Left lung (tissue), 14 donors: ENCODE measurements at places on chromosomes 6 and 20.

- no peak overlapping the region for H3K27ac ChIP-seq
- no peak overlapping the region for H3K4me3 ChIP-seq
- H3K4me1 ChIP-seq: peaks cover 25% of the 10 kb centered on the region
Measured at GRCh38 chr6:30918670-30919069, 4.6 kb downstream of the VARS2 start.

- H3K36me3 ChIP-seq: no peaks in the 10 kb centered on the region
- no peaks in the 10 kb centered on the region for H3K4me1 ChIP-seq
- no peak overlapping the region for H3K4me3 ChIP-seq
- no peaks in the 10 kb centered on the region for H3K27me3 ChIP-seq
- no peak overlapping the region for H3K27ac ChIP-seq
Measured at GRCh38 chr6:168355716-168356522, 36.3 kb upstream of the DACT2 start.

DNA sequence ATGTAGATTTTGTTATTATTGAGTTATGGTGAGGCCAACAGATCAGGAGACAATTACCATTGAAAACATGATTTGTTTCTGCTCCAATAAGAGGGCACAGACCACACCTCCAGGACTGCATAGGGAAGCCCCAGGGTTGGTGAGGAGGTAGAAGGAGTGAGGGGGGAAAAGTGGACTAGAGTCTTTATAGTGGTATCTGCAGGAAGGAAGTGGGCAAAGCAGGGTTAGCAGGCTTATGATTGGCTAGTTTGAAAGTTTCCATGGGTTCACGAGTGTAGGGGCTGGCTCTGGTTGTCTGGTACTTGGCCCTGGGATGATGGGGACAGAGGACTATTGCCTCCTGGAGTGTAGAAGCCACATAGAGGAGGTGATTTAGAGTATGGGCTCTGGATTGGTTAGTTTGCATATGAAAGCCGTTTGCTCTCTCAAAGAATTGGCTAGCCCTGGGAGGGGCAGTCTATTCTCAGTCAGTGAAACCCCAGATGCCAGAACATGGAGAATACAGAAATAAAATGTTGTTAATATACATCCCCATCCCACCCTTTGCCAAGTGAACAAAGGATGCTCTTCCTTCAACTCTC, 156.6 kb downstream of the KLHL32 start:
- H3K36me3 ChIP-seq: no peaks in the 10 kb centered on the region
- no peaks in the 10 kb centered on the region for H3K4me1 ChIP-seq

GRCh38 chr6:24897186-24897585, 38.6 kb downstream of the RIPOR2 start:
- H3K4me1 ChIP-seq: peaks cover 35% of the 10 kb centered on the region
- no peak for DNase-seq
- no peaks in the 10 kb centered on the region for H3K27me3 ChIP-seq
- no peaks in the 10 kb centered on the region for H3K36me3 ChIP-seq

- no peak for DNase-seq
- H3K36me3 ChIP-seq: no peaks in the 10 kb centered on the region
- no peaks in the 10 kb centered on the region for H3K4me1 ChIP-seq
- H3K27me3 ChIP-seq: no peaks in the 10 kb centered on the region
- no peak overlapping the region for H3K4me3 ChIP-seq
Measured at GRCh38 chr20:10366898-10367692, 66.9 kb downstream of the MKKS start.

- no peaks in the 10 kb centered on the region for H3K36me3 ChIP-seq
- H3K4me3 ChIP-seq: no peak overlapping the region
- H3K27ac ChIP-seq: no peak overlapping the region
Measured at GRCh38 chr6:121855521-121855920, 420.1 kb downstream of the GJA1 start.

DNA sequence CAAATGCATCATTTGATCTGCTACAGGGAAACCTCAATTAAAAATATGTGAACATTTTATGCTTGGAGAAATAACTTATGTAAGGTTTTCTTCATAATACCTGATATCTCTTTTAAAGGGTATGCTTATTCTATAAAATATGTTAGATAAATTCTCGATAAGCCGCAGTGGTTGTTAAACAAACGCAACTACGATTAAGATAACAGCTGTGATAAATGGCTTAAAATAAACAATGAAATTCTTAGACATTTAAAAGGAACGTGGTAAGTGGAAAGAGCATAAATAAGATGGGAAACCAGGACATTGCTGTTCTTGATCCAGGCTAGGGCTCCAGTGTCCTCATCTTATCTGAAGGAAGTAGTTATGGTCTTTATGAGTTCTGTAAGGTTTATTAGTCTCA, 415.9 kb downstream of the CD83 start:
- no peaks in the 10 kb centered on the region for H3K27me3 ChIP-seq
- no peak for DNase-seq
- H3K36me3 ChIP-seq: no peaks in the 10 kb centered on the region
- no peak overlapping the region for H3K4me3 ChIP-seq
- H3K27ac ChIP-seq: no peak overlapping the region

DNA sequence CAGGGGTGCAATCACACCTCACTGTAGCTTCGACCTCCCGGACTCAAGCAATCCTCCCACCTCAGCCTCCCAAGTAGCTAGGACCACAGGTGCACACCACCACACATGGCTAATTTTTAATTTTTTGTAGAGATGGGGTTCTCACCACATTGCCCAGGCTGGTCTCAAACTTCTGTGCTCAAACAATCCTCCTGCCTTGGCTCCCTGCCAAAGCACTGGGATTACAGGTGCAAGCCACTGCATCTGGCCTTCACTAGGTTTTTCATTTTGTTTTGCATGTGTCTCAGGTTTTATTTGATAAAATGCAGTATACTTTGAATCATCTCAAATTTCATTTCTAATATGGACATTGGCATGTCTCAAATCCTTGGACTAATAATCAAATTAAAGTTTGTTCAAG, 98.7 kb downstream of the SLC16A10 start:
- no peaks in the 10 kb centered on the region for H3K27me3 ChIP-seq
- no peaks in the 10 kb centered on the region for H3K4me1 ChIP-seq
- H3K4me3 ChIP-seq: no peak overlapping the region
- H3K27ac ChIP-seq: no peak overlapping the region

DNA sequence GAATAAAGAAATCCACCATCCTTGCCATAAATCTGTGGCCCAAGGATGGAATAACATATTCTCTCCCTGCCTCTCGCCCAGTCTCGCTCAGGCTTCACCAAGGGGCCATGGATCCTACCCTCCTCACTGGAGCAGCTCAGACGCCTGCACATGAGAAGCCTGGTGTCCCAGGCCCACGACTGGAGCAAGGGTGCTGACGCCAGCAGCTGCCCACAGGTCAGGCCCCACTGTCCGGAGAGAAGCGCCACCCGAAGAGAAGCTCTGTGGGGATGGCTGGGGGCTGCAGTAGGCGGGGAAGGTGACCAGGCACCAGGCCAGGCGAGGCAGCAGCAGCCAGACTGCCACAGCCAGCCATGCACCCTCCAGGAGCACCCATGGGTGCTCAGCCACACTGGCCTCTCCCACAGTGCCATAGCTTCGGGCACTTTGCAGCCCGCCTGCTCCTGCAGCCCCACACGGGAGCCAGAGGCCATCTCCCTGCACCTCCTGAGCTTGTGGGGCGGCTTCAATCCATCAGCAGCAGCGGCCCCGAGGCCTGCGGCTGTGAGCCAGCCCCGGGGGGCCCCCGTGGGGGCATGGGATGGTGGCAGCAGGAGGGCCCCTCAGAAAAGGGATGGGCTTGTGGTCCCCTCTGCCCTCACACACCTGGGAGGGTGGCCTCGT, 286.2 kb upstream of the SGK1 start:
- H3K27me3 ChIP-seq: no peaks in the 10 kb centered on the region
- H3K4me1 ChIP-seq: no peaks in the 10 kb centered on the region
- H3K27ac ChIP-seq: no peak overlapping the region
- DNase-seq: no peak

DNA sequence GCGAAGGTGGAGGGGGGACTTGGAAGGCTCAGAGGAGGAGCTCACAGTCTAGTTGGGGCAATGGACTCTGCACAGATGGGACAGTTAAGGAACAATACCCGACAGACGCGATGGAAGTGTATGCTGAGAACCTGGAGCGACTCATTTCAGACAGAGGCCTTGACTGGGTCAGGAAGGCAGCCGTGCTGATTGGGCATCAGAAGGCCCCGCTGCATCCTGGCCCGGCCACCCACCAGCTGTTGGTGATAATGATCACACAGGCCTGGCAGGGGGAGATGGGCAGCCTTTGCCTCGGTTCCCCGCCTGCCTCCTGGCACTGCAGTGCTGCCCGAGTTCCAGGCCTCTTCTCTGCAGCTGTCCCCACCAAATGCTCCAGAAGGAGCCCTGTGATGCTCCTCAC, 62.4 kb downstream of the MDGA1 start:
- H3K36me3 ChIP-seq: no peaks in the 10 kb centered on the region
- no peaks in the 10 kb centered on the region for H3K4me1 ChIP-seq
- H3K27ac ChIP-seq: no peak overlapping the region
- H3K4me3 ChIP-seq: no peak overlapping the region
- no peaks in the 10 kb centered on the region for H3K27me3 ChIP-seq
- no peak for DNase-seq

DNA sequence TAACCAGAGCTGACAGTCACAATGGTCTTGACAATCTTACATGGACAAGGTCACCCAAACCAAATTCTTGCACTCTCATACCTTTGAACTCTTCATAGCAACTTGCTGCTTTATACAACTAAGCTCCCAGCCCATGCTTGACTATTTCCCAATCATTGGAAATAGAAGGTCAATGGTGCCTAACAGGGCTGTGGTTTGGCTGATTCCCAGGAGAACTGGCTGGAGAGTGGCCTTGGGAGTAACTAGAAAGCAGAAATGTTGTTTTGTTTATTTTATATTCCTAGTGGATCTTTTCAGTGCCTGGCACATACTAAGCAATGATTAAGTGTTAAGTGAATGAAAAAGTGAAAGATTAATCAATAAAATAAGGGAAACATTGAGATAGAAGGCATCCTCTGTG, 3.0 kb downstream of the SPINT4 start:
- H3K4me3 ChIP-seq: no peak overlapping the region
- H3K4me1 ChIP-seq: no peaks in the 10 kb centered on the region
- H3K36me3 ChIP-seq: no peaks in the 10 kb centered on the region
- H3K27ac ChIP-seq: no peak overlapping the region

DNA sequence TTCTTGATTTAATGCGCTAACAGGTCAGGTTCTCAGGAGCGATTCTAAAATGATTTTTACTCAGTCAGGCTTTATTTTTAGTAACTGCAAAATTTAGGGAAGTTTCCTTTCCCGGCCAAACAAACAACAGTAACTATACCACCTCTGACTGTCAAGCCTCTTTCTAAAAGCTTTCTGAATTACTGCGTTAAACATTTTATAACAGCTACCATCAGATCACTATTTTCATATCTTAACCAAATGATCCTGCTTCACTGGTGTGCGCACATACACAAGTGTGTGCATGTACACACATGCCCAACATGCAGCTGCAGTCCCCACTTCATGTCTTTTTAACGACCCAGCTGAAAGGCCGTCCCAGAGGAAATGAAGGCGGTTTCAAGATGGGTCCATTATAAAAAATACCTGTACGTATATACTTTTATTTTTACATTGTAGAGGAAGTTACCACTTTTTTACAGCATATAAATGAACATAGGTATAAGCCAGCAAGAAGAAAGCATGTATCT, 25.0 kb downstream of the TMEM242 start:
- H3K4me1 ChIP-seq: no peaks in the 10 kb centered on the region
- H3K27me3 ChIP-seq: no peaks in the 10 kb centered on the region
- no peak overlapping the region for H3K27ac ChIP-seq
- no peak for DNase-seq

DNA sequence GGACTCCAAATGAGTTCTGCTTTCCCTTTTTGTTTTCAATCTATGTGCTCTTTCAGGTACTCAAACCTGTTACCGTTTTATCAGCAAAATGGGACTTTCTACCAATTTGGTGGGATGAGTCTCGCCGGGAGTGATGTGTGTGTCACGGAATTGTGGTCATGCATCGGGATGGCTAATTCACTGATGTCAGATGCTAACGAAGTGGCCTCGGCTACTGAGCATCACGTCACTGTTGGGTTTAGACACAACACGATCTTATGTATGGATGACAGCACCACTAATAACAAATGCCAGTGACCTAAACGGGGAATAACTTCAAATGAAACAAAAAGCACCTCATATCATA, 1.6 kb upstream of the PCK1 start:
- DNase-seq: no peak
- H3K36me3 ChIP-seq: no peaks in the 10 kb centered on the region
- H3K4me1 ChIP-seq: no peaks in the 10 kb centered on the region
- no peak overlapping the region for H3K27ac ChIP-seq

DNA sequence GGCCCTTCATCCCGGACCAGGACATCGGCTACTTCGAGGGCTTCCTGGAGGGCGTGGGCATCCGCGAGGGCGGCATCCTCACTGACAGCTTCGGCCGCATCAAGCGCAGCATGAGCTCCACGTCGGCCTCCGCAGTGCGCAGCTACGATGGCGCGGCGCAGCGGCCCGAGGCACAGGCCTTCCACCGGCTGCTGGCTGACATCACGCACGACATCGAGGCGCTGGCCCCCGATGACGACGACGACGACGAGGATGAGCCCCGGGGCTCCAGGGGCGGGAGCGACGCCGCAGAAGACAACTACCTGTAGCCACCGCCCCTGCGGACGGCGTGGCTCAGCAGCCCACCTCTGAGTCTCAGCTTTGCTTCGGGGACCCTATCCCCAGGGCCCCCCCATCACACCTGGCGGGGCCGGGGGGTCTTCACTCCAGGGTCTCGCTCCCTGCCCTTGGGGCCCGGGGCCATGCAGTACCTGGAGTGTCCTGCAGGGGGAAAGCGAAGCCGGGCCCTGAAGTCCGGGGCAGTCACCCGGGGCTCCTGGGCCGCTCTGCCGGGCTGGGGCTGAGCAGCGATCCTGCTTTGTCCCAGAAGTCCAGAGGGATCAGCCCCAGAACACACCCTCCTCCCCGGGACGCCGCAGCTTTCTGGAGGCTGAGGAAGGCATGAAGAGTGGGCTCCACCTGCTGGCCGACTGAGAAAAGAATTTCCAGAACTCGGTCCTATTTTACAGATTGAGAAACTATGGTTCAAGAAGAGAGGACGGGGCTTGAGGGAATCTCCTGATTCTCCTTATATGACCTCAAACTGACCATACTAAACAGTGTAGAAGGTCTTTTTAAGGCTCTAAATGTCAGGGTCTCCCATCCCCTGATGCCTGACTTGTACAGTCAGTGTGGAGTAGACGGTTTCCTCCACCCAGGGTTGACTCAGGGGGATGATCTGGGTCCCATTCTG, 20.8 kb upstream of the HCK start:
- H3K36me3 ChIP-seq: no peaks in the 10 kb centered on the region
- peaks cover 56% of the 10 kb centered on the region for H3K4me1 ChIP-seq
- DNase-seq: peak; percentile 92
- peak overlapping the region; percentile 29 for H3K4me3 ChIP-seq
- H3K27me3 ChIP-seq: peaks cover 3% of the 10 kb centered on the region

DNA sequence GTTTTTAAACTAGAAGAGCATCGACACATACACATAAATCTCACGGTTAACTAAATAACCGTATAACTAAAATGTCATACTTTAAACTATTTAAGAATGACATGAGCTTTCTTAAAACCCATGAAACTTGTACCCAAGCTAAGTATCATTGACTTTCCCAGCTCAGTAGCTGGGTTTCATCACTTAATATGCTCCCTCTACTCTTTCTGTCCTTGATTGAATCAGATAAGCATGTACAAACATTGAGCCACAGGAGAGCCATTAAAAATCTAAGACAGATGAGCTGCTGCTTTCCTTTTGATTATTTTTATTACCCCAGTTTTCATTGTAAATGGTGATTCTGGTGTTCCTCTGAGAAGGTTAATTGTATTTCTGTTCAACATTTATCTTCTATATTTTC, 115.8 kb downstream of the FOXO3 start:
- no peaks in the 10 kb centered on the region for H3K36me3 ChIP-seq
- no peak overlapping the region for H3K27ac ChIP-seq
- H3K27me3 ChIP-seq: no peaks in the 10 kb centered on the region
- peaks cover 62% of the 10 kb centered on the region for H3K4me1 ChIP-seq
- H3K4me3 ChIP-seq: no peak overlapping the region
- DNase-seq: no peak
